ENCODE measurements at places on chromosomes 7 and 10. TPM values are rescaled to one million over a fixed set of nuclear protein-coding genes. Genes with fewer than 3 reads are reported as not detected.

- H3K27ac ChIP-seq, result no peak overlapping the region
- no peak overlapping the region for H3K4me3 ChIP-seq
- H3K4me1 ChIP-seq, result no peaks in the 10 kb centered on the region
- no peaks in the 10 kb centered on the region for H3K27me3 ChIP-seq
- H3K36me3 ChIP-seq, result no peaks in the 10 kb centered on the region
Measured at GRCh38 chr7:154330318-154330717, 278.1 kb downstream of the DPP6 start.

DNA sequence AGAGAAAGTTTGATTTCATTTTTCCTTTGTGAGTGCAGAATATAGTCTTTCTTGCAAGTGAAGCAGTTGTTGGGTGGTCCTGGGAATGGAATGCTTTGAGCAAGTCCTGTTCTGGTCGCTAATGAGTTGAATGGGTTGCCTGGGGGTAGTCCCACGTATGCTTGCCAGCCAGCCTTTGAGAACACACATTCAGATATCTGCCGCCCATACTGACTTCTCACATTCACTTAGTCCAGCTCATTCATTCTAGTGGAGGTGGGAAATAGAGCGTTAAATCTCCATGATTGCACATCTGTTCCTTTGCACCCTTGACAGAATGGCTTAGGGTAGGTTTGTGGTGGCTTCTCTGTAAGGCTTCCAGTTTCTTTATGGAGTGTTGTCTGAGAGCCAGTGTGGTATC, 256.6 kb downstream of the SORCS3 start:
- no peaks in the 10 kb centered on the region for H3K36me3 ChIP-seq
- H3K4me3 ChIP-seq, result no peak overlapping the region
- no peaks in the 10 kb centered on the region for H3K27me3 ChIP-seq
- no peak for DNase-seq
- no peaks in the 10 kb centered on the region for H3K4me1 ChIP-seq

NRP1 gene
- 117 TPM for total RNA-seq

SPDYE2 gene
- total RNA-seq, result not detected

DNA sequence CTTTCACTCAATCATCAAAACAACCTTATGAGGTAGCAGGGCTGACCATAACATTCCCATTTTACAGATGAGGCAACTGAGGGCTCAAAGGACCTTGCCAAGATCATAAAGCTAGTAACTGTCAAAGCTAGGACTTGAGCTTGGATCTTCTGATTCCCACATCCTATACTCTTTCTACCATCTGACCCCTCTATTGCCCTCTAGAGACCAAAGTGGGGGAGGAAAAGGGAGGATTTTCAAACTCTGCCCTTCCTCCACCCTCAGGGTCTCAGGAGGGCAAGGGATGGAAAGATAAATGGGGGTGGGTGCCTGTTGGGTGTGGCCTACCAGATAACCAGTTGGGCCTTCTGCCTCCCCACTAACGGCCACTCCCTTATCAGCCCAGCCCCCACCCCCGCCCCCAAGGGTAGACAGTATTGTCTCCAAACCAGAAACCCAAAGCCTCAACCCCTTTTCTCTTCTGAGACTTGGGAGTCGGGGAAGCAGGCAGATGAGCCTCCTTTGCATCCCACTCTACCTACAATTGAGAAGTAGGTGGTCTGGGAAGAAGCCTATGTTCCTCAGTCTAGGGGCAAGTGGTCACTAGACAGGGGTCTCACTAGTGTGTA, 7.9 kb downstream of the LDB1 start:
- H3K36me3 ChIP-seq, result peaks cover 43% of the 10 kb centered on the region
- no peaks in the 10 kb centered on the region for H3K27me3 ChIP-seq
- H3K4me3 ChIP-seq, result no peak overlapping the region
- H3K27ac ChIP-seq, result no peak overlapping the region

CYP2C8 gene
- total RNA-seq, result not detected

DNA sequence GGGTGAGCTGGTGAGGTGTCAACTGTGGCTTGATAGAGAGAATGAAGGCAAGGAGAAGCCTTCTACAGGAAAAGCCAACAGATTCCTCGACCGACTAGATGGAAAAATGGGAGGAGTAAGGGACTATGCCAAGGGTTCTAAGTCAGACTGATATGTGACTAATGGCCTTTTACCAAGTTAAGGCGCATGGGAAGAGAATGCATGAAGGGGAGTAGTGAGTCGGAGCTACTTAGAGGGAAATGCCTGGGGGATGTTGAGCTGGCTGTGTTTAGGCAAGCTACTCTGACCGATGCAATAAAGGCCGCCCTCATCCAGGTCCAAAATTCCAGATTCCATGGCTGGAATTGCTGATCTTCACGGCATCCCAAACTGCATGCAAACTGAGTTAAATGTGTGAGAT, 48.2 kb downstream of the APBB1IP start:
- peak overlapping the region; percentile 35 for H3K27ac ChIP-seq
- no peaks in the 10 kb centered on the region for H3K36me3 ChIP-seq
- no peaks in the 10 kb centered on the region for H3K4me1 ChIP-seq
- DNase-seq, result no peak
- H3K27me3 ChIP-seq, result no peaks in the 10 kb centered on the region

DNA sequence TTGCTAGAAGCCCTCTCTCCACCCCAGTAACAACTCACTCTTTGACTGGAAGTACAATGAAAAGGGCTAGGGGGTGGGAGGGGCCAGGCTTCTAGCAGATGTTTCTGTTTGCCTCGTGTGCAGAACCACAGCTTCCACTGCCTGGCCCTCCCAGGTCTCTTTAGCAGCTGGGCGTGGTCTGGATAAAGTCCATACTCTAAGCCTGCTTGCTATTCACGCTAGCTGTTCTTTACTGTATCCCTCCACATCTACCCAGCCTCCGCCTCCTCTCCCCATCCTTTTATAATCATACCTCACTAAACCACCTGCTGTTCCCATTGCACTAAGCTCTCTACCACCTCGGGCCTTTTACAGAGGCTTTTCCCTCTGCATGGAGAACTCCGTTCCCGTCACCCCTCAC, 288.8 kb downstream of the CAMK1D start:
- H3K36me3 ChIP-seq, result no peaks in the 10 kb centered on the region
- no peak overlapping the region for H3K4me3 ChIP-seq
- no peak overlapping the region for H3K27ac ChIP-seq
- no peaks in the 10 kb centered on the region for H3K27me3 ChIP-seq
- DNase-seq, result no peak
- no peaks in the 10 kb centered on the region for H3K4me1 ChIP-seq

GPRIN2 gene
- 0.27 TPM for total RNA-seq

GRCh38 chr10:30671026-30671616, 41.6 kb upstream of the LYZL2 start:
- no peak for DNase-seq
- H3K36me3 ChIP-seq, result no peaks in the 10 kb centered on the region
- peaks cover 4% of the 10 kb centered on the region for H3K4me1 ChIP-seq
- H3K27me3 ChIP-seq, result no peaks in the 10 kb centered on the region
- H3K4me3 ChIP-seq, result peak overlapping the region; percentile 65
- H3K27ac ChIP-seq, result no peak overlapping the region

DNA sequence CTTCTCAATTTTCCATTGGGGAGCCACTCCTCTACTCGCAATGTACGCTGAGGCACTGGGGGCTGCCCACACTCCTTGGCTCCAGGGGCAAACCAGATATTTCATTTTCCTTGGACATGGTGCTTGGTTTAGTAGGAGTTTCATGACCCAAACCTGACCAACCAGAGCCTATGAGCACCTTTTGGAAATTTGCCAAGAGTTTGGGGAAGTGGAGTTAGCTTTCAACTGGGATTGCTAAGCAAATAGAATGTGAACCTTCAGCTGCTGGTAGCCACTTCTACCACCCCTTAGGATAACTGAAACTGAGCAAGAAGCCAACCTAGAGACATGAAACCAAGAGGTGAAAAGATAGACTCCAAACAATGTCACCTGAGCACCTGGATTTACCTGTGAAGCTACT, 74.9 kb upstream of the COL13A1 start:
- H3K27ac ChIP-seq, result no peak overlapping the region
- H3K4me1 ChIP-seq, result peaks cover 33% of the 10 kb centered on the region
- no peak for DNase-seq
- H3K27me3 ChIP-seq, result no peaks in the 10 kb centered on the region
- no peak overlapping the region for H3K4me3 ChIP-seq
- no peaks in the 10 kb centered on the region for H3K36me3 ChIP-seq

MKRN1 gene
- total RNA-seq, result 62.1 TPM

DNA sequence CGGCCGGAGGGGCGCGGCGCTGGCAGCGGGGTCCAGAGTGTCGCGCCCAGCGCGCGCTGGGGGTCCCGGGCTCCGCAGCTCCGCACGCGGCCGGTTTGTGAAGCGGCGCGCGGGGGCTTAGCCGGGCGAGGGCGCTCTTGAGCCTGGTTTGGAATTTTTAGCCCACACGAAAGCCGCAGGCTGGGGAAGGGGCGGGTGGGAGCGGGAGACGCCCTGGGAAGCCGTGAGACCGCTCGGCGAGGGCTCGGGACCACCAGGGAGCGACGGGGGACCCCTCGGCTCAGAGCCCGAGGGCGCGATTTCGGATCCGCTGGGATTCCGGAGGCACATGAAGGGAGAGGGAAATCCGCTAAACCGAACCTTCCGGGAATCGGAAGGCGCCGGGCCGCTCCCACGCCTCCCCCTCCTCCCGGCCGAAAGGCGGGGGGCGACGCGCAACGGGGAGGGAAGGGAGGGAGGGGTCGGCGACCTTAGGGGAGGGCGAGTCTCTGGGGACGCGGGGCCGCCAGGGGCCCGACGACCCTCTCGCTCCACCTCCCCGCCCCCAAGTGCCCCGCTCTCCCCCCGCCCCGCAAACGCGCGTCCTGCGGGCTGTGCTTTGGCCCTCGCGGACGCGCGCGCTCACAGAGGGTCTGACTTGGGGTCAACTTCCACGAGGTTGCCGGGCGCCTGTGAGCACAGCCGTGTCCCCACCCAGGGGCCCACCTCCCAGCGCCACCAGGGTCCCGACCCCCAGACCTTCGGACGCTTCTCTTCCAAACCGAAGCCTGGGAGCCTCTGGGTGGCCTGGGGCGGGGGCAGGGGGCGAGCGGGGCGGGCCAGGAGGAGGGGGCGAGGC, 5.1 kb upstream of the ELFN1 start:
- H3K4me3 ChIP-seq, result peak overlapping the region; percentile 76
- DNase-seq, result no peak
- no peak overlapping the region for H3K27ac ChIP-seq
- peaks cover 20% of the 10 kb centered on the region for H3K27me3 ChIP-seq

- no peaks in the 10 kb centered on the region for H3K36me3 ChIP-seq
- H3K4me3 ChIP-seq, result no peak overlapping the region
- no peaks in the 10 kb centered on the region for H3K4me1 ChIP-seq
Measured at GRCh38 chr10:107649249-107649648, 484.7 kb upstream of the SORCS1 start.

DNA sequence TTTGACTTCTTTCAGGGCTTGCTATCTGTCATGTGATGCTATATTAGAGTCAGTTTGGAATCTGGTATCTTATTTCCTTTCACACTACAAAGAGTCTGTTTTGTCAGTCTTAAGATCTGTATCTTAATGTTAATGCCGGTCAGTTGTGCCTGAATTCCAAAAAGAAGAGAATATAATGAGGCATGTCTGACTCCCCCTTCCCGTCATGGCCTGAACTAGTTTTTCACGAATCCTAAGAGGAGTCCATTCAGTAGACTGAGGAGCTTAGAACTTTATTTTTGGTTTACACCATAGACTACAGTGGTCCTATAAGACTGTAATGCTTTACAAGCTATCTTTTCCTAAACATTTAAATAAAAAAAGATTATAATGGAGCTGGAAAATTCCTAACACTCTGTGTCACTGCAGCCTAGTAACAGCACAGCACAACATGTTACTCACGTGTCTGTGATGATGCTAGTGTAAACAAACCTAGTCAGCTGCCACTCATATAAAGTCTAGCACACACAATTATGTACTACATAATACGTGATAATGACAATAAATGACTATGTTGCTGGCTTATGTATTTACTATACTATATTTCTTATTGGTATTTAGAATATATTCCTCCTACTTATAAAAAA, 50.6 kb downstream of the VPS41 start:
- no peak overlapping the region for H3K27ac ChIP-seq
- H3K36me3 ChIP-seq, result no peaks in the 10 kb centered on the region
- DNase-seq, result no peak
- no peak overlapping the region for H3K4me3 ChIP-seq
- H3K4me1 ChIP-seq, result no peaks in the 10 kb centered on the region

DNA sequence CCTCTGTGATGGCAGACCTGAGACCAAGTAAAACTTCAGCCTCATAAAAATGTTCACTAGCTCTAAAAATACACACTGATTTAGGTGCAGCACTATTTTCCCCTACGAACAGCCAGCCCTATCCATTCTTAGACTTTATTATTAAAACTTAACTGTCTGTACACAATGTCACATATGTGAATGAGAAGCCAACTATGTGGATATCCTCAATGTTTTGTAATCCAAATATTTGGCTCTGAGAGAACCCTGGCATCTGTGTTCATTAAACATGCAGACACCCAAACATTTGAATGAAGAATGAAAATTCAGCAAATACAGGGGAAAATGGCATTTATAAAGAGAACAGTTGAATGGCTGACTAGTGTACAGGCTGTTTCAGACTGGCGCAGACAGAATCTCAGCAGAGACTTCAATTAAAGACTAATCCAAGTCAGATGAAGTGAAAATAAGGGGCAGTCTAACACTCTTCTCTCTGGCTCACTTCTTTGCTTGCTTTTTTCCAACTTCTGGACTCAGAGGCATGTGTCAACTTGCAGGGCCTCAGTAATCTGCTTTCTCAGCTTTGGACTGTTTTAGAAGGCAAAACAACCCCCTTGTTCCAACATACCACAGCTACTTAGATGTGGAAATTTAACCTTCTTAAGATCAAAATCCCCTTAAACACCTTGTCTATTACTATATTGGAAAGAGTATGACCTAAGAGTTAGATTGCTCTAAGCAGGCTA, 47.4 kb upstream of the FAM180A start:
- peak overlapping the region; percentile 94 for H3K27ac ChIP-seq
- H3K4me1 ChIP-seq, result peaks cover 44% of the 10 kb centered on the region
- no peaks in the 10 kb centered on the region for H3K27me3 ChIP-seq
- no peaks in the 10 kb centered on the region for H3K36me3 ChIP-seq
- DNase-seq, result no peak

- no peak overlapping the region for H3K27ac ChIP-seq
- DNase-seq, result no peak
- H3K27me3 ChIP-seq, result no peaks in the 10 kb centered on the region
- no peaks in the 10 kb centered on the region for H3K36me3 ChIP-seq
Measured at GRCh38 chr7:102273749-102274712, 12.6 kb upstream of the SH2B2 start.

RBM20 gene
- total RNA-seq, result 13.9 TPM

BZW2 gene
- 40.9 TPM for total RNA-seq

DNA sequence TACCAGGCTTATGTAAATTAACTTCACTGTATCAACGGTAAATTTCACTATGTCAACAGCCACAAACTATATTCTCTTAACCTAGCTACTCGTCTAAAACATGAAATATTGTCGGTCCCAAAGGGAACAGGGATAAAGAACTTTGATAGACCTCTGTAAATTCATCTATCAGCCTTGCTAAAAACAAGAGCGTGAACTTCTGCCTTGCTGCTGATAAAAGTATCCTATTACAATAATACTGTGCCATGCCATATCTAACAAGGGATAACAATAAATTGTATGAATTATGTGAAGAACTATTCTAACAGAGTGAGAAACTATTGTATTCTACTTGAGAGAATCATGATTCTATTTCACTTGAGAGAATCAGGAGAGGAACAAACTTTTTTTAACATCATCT, 117.2 kb downstream of the CNOT4 start:
- peaks cover 8% of the 10 kb centered on the region for H3K36me3 ChIP-seq
- no peak overlapping the region for H3K27ac ChIP-seq
- no peaks in the 10 kb centered on the region for H3K27me3 ChIP-seq
- no peaks in the 10 kb centered on the region for H3K4me1 ChIP-seq
- no peak overlapping the region for H3K4me3 ChIP-seq
- no peak for DNase-seq

GRCh38 chr10:6410830-6411229, 169.2 kb downstream of the PRKCQ start:
- DNase-seq, result no peak
- H3K4me3 ChIP-seq, result no peak overlapping the region
- no peaks in the 10 kb centered on the region for H3K36me3 ChIP-seq
- no peaks in the 10 kb centered on the region for H3K27me3 ChIP-seq
- H3K4me1 ChIP-seq, result peaks cover 6% of the 10 kb centered on the region
- no peak overlapping the region for H3K27ac ChIP-seq

Measured in thoracic aorta (tissue), 2 donors.